Brain (organoid and tissue), 16 donors: ENCODE measurements at places on chromosomes 5 and 9.

GRCh38 chr9:98808875-98809274 lies 1.4 kb downstream of the GALNT12 start:
- DNase-seq = no peak

- no peak for DNase-seq
Measured at GRCh38 chr5:119400245-119400644, 44.4 kb downstream of the TNFAIP8 start.

DNA sequence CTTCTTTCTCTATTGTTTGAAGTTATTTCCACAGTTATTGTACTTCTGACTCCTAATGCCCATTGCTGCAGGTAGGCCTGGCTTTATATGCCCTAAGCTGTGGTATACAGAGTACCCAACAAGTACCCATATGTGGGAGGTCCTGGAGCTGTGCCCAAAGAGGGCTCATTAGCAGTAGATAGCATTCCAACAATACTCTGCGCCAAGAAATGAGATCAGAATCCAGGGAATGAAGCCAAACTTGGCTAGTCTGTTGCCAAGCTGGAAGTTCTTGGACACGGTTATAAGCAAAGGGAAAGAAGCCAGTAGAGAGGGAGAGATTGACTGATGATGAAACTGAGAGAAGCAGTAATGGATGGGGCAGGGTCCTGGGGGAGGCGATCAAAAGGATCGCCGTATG lies 29.7 kb upstream of the FAM169A start:
- peak; percentile 90 for DNase-seq

DNA sequence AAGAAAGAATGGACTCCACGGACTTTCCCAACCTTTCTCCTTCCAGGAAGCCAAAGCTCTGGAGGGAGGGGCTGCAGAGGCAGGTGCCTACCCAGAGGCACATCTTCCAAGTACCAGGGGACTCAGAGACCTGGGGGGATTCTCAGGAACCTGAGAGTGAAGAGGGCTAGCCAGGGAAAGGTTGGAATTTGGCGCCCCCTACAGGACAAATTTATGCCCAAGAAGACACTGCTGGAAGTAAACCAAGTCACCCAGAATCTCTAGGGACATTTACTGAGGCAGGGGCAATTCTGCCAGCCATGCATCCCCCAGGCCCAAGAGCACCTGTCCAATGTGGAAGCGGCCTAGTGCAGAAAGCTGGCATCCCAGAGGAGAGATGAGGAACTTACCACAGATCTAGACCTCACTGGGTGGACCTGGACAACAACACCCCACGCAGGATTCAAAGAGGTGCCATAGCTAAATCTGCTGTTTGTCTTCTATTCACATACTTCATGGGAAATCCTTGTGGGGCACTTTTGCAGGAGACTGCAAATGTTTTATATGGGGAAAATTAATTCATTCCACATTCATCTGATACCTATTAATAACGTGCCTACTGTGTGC lies 25.9 kb upstream of the IDNK start:
- DNase-seq = peak; percentile 31

- DNase-seq = no peak
Measured at GRCh38 chr5:569868-570361, 42.2 kb upstream of the CEP72 start.

GRCh38 chr5:148928141-148928540 lies 101.7 kb downstream of the ADRB2 start:
- no peak for DNase-seq

DNA sequence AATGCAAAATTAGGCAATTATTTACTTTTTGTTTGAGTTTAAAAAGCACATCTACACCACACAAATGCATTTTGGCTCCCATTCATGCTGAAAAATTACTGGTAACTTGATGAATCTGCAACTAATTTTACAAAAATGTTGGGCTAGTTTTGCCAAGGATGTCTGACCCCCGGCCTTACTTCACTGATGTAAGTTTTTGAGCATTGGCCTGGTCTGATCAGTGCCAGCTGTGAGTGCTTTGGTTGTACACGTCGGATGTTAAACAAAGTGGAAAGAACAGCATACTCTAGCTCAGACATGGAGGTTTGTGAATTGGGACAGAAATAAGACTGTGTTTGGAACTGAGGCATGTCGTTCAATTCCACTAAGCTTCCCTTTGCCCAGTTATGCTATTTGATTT lies 1044.2 kb downstream of the TLE4 start:
- no peak for DNase-seq

DNA sequence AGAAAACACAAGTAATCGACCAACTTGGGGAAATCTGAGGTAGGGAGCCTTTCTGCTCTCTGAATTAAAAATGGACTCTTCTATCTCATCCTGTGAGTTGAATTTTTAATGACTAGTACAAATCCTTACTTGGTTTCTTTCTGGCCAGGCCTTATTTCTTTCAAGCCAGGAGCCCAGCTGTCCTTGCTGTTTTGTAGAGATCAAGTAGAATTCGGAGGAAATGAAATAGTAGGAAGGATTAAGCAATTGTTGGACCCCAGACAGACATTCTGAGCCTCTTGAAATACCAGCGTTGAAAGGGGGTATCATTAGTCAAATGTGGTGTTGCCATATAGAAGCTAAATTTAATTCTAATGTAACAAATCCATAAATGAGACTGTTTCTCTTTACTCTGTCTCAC lies 53.7 kb upstream of the SMIM15 start:
- peak; percentile 13 for DNase-seq

DNA sequence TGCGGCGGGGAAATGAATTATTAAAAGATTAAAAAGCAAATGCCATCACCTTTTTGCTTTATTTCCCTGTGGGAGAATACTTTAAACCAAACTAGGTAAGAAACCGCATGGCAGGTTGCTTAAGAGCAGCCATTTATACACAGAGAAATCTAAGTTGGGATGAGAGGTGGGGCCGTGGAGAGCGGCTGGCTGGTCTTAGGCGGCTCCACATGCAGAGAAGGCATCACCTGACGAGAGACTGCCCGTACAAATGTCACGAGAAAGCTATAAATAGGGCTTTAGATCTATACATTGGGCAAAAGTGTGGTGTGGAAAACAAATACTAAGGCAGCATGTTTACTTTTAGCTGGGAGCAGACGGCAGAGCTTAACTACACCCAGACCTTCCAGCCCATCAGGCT lies 39.4 kb downstream of the MED27 start:
- DNase-seq = no peak

DNA sequence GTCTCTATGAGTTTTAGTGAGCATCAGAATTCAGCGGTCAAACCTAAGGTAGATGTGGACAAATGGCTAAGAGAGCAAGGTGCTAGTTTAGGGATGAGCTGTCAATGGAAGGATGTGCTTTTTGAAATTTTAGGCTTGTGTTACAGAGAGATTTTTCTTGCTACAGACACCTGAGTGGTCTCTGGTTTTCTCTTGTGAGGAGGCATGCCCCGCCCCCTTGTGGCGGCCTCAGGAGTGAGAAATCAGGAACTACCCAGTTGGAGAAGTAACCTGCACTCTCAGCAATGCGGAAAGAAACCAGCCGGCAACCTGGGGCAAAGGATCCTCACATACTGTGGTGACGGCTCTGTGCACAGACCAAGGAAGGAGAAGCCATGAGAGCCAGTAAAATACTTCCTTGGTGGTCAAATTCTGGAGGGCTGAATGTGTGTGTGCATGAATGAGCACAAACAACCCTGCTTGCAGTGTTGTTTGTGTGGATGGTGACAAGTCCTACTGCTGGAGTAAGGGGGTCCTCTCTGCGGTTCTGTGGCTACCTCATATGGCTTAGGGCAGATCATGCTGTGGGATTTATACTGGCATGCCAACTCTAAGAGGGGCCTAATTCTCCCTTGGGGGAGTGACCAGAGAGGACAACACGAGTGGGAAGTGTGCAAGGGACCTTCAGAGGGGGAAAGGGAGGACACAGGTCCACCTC lies 16.7 kb upstream of the HSD17B4 start:
- no peak for DNase-seq

DNA sequence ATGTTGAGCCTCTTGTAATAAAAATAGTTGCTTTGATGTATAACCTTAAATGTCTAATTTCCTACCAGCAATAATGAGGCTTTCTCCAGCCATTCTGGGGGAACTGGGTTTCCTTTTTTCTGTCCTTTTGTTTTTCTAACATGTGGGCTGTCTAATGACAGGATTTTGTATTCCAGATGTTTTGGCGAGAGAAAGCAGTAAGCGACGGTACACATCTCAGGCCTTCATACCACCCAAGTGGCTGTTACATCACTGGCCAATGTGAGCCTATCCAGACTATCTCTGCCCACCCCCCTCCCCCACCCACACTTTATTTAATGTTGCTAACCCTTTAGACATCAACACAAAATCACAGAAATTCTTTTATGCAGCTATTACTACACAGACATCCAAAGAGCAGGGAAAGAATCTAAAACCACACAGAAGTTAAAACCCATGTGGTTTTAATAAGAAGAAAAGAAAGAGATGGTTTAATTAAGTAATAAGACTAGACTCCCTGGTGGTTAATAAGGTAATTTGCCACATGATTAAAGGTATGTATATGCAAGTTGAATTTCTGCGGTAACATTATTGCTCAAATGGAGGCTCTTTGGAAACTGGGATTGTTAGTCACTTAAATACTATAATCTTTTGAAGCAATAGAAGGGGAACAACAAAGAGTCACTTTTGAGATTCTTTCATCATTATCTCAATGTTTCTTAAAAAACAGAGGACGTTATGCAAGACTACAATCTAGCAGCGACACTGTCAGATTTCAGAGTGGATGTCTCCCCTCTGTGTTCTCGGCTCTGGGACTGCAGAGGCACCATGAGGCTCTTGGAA lies 365.1 kb downstream of the ENC1 start:
- no peak for DNase-seq
